ENCODE measurements at places on chromosomes 2 and 18. TPM values are rescaled to one million over a fixed set of nuclear protein-coding genes. Genes with fewer than 3 reads are reported as not detected.

- DNase-seq, result no peak
These were observed 905 bp downstream of the TTLL4 start for GRCh38 chr2:218711550-218711929.

MLPH gene
- 6.5 TPM for total RNA-seq

GRCh38 chr18:43680096-43680495 is 402.8 kb upstream of the SYT4 start:
- DNase-seq, result no peak

DNA sequence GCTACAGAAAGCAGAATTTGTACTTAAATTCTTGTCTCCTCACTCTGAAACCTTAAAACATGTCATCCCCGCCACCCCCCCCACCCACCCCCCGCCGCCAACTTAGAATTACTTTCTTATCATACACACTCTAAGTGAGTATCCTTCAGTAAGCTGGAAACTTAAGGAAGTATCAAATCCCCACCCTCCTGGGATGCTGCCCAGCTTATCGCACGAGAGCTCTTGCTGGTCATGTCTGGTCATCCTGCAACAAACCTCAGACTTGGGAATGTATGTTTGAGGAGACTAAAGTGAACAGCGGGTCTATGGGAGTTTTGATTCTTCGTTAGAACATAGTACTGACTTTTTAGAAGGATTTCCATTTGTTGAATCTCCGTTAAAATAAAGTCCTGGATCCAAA is 203.3 kb downstream of the PTGR3 start:
- no peak for DNase-seq

GRCh38 chr2:30655211-30655610 is 152.0 kb downstream of the CAPN13 start:
- DNase-seq, result no peak

DNA sequence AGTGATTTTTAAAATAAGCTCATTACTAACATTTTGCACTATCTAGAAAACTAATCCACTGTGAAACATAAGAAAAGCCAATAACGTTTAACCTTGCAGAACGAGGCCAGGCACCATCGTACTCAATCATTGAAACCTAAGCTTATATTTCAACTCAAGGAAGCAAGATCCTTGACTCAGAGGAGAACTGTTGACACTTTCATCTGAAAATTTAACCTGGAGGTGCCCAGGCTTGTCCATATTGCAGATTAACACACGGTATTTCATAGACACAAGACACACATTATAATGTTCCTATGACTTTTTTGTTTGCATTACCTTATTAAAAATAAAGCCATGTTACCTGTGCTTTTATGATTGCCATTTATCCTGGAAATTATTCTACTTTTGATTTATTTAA is 89.6 kb downstream of the ZNF385B start:
- no peak for DNase-seq

DUSP2 gene
- total RNA-seq, result 2.3 TPM

DNA sequence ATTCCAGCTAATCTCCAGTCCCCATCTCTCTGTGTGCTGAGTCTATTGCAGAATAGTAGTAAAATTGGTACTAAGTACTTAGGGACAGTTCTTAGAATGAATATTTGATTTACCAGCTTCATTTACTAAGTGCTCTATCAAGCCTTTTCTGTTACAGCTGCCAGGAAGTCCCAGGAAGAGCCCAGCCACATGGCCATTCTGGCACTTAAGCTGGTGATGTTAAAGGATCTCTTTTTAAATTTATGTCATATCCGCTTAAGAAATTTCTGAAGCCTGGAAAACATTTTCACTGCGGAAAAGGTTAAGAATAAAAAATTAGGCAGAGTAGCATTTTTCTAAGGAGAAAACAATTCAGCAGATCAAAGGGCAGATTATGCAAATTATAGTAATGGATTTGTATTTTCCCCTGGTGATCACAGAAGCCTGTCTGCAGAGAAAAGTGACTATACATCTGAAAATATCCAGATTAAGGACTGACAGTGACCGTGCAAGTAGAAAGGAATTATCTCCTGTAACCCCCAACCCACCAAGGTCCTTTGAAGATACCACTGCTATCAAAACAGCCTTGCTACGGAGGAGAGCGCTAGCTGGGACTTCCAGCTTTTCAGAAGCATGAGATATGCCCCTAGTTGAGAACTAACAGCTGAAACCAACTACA is 260.8 kb downstream of the SH3BP4 start:
- DNase-seq, result no peak

THSD7B gene
- total RNA-seq, result not detected

- no peak for DNase-seq
These were observed 51.3 kb upstream of the CERS6 start for GRCh38 chr2:168404764-168405163.

DNA sequence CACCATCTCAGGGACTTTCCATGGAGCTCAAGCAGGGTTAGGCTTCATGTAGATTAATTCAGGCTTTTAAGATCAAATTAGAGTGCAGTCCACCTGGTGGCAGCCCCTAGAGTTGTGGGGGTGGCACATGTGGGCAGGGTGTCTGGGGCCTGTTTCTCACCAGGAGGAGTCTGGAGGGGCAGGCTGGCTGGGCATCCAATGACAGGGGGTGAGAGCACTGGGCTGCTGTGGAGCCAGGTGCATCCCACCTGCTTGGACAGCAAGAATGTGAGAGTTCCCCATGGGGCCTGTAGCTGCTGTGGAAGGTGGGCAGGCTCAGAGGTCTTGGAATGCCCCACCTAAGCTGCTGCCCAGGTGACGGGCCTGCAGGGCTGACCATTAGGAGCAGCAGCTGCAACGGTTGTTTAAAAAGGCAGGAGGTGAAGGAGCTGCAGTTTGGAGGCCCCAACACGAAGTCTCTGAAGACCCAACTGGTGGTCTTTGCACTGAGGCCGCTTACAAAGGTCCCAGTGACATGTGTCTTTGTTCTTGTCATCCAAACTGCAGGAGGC is 686.3 kb upstream of the HS6ST1 start:
- DNase-seq, result no peak

LHCGR gene
- not detected for total RNA-seq

GRCh38 chr18:77096936-77097886 is 35.4 kb downstream of the MBP start:
- no peak for DNase-seq

DNA sequence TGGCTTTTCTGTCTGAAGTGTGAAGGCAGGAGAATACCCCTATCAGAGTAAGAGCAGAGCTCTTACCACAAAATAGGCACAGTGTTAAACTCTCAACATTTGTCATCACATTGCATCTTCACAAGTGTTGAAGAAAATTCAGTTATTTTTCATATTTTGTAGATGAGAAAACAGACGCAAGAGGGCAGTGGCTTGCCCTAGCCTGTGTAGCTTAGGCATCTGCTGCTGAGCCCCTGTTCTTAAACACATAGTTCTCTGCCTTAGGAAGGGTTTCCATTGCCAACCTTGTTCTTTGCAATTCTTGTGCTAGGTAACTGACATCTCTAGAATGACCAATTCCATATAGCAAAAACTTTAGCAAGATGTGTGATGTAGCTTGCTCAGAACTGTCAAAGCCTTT is 112.7 kb upstream of the RMDN2 start:
- no peak for DNase-seq

GRCh38 chr2:136167721-136168475 is 49.9 kb upstream of the CXCR4 start:
- DNase-seq, result no peak

COL4A3 gene
- total RNA-seq, result 3.1 TPM

DNA sequence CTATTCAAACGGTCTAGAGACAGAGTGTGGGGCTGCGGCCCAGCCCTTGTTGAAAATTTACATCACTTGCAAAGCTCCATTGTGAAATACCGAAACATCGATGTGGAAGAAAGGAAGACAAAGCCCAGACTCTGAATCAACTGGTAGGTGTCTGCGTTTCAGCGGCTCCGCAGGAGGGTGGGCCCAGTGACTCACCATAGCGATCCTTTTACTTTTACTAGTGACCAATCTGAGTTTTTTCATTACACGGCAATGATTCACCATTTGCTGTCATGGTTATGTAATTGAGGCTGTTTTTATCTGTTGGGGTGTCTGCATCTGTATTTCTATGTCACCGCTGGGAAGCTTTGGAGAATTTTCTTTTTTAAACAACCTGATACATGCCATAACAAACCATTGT is 66.6 kb upstream of the ODC1 start:
- no peak for DNase-seq

RAD51AP2 gene
- not detected for total RNA-seq

DNA sequence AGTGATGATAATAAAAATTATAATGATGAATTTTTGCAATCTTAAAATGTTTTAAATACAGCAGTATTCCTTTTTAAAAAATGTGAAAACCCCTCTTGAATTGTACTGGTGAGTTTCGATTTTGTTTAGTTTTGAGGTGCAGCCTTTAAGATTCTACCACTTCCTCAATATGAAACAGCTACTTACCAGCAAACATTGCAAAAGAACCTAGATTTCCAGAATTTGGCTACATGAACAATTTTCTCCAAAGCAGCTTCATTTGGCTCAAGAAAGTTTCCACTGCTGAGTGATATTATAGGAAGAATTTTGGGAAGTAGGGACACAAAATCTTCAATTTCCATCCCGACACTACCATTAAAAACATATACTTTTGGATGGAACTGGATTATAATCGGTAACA is 12.0 kb downstream of the TCF4 start:
- DNase-seq, result no peak

DNA sequence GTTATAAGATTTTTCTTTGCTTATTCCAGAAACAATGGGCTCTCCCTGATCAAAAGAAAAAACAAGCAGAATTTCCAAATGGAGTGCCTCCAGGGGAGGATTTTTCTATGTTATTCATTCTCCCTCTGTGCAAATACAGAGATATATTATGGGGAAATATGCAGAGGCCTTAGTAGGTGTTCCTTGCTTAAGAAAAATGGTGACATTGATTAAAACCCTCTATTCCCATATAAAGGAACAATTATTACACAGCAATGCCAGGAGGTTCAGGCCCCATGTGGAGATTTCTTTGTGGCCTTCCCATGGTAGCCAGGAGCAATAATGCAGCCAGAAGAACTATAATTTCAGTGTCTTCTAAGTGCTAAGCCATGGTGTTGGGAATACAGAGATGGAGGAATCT is 255.9 kb upstream of the CXCR4 start:
- DNase-seq, result no peak

- DNase-seq, result no peak
These were observed 151.6 kb downstream of the FSHR start for GRCh38 chr2:49002750-49003149.

GRCh38 chr18:8003878-8004675 is 437.0 kb downstream of the PTPRM start:
- no peak for DNase-seq

EMILIN1 gene
- total RNA-seq, result 8.9 TPM

GRCh38 chr2:143371616-143372015 is 242.4 kb downstream of the ARHGAP15 start:
- DNase-seq, result no peak

- no peak for DNase-seq
These were observed 12.5 kb downstream of the MOCOS start for GRCh38 chr18:36199691-36200295.

CELF4 gene
- not detected for total RNA-seq

DNA sequence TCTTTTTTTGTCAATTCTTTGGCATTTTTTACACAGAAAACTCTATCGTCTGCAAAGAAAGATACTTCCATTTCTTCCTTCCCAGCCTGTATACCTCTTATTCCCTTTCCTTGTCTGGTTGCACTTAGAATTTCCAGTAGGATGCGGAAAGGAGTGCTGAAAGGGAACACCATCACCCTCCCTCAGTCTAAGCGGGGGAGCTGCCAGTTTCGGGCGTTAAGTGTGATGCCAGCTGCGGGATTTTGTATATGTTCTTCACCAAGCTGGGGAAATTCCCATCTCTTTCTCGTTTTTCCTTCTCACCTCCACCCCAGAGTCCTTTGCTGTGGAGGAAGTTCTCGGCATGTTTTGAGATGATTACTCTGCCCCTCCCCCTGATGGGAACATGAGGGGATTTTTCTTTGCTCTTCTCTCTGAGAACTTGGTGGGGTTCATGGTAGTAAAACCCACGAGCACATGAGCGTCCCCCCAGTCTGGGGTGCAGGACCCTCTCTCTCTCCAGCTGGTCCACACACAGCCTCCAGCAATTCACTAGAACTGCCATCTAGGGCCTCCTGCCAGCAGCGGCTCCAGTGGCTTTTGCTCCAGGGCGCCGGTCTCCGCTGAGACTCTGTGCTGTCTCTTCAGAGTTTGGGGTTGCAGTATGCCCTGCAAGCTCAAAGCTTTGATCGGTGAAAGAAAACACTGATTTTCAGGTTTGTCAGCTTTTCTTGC is 15.5 kb downstream of the AQP12A start:
- DNase-seq, result no peak

- DNase-seq, result no peak
These were observed 114.3 kb downstream of the LCLAT1 start for GRCh38 chr2:30561349-30561748.

TSHZ1 gene
- total RNA-seq, result 7.6 TPM

SPHKAP gene
- not detected for total RNA-seq

All from gastrocnemius medialis (tissue), 4 donors.